ENCODE measurements at places on chromosomes 4 and X.
A peak's percentile ranks its signal among the peaks of the same experiment; 100 is the strongest.

GRCh38 chr4:109592367-109592766 lies 32.3 kb downstream of the MCUB start:
- no peak for DNase-seq

- DNase-seq: no peak
These were observed 11.0 kb downstream of the VEGFC start for GRCh38 chr4:176781739-176782100.

DNA sequence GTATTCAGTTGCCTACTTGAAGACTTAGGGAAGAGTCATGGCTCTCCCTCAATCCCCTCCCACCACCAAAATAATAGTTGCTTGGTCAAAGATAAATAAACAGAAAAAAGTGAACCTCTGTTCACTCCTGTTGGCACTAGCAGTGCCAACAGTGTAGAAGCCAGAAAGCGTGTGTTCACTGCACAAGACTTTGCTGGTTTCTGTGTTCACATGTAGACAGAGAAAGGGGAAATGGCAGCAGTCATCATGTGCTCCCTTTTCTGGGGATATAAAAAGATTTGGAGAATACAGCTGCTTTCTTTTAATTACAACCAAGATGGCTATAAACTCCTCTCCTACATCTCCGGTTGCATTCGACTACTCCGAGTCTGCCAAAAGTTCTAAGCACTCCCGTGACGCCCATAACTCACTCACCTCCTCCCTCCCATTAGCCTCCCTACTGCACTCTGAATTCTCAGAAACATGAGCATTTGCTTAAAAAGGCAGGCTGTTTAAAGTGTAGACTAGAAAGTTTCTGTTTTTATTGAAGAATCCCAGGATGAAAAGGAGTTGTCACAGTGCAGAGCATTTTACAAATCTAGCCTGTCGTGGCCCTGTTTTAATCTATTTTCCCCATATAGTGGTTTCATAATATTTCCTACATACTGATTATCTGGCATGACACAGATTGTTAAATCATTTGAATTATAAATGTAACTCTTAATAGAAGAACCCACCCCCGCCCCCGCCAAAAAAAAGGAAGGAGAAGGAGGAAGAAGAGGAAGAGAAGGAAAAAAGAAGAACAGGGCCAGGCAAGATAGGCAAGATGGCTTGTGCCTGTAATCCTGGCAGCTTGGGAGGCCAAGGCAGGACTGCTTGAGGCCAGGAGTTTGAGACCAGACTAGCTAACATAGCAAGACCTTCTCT lies 16.7 kb downstream of the LGI2 start:
- no peak for DNase-seq

DNA sequence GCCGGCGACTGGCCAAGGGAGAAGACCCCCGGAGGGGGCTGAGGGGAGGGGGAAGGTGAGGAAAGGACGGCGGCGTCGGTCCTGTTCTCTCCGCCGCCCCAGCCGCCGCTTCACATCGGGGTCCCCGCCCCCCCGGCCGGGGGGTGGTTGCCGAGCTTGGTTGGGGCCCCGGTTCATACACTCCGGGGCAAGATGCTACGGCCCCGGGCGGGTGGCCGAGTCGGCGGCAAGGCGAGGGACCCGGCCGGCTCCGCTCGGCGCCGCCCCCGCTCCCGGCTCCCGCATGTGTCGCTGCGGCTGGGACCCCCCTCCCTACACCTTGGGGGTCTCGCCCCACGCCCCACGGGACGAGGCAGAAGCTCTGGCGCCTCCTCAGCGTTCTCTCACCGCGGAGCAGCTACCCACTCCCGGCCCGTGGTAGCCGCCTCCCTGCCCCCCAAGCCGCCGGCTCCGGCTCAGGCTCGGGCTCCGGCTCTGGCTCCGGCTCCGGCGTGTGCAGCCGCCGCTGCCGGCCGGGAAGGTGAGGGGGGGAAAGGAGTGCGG lies 461 bp downstream of the FBXW7 start:
- DNase-seq: no peak

GRCh38 chr4:128335541-128335940 lies 47.9 kb upstream of the PGRMC2 start:
- DNase-seq: peak; percentile 12

GRCh38 chrX:130952266-130953043 lies 49.4 kb upstream of the ENOX2 start:
- DNase-seq: no peak

- DNase-seq: no peak
These were observed 182.4 kb downstream of the NR3C2 start for GRCh38 chr4:148259841-148260240.

- DNase-seq: peak; percentile 53
These were observed 91.0 kb upstream of the BCOR start for GRCh38 chrX:40188573-40189417.

DNA sequence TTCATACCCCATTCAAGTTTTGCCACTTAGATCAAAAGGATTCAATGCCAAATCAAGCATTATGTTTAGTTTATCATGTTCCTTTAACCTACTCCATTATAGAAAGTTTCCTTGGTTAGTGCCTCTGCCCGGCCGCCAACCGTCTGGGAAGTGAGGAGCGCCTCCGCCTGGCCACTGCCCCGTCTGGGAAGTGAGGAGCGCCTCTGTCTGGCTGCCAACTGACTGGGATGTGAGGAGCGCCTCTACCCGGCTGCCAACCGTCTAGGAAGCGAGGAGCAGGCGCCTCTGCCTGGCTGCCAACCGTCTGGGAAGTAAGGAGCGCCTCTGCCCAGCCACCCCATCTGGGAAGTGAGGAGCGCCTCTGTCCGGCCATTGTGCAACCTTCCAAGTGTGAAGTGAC lies 36.3 kb upstream of the PDGFRA start:
- no peak for DNase-seq

DNA sequence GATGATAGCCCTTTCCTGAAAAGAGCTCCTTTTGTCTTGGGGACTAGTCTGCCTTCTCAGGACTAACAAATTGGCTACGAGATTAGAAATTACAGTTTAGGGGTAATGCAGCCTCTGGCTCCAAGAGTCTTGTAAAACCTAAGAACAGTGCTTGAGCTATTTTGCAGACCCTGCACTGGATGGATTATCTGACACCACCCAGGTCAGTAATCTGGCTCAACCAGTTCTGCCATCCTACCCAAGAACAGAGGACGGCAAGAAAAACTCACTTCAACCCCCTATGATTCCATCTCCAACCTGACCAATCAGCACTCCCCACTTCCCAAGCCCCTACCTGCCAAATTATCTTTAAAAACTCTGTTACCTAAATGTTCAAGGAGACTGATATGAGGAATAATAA lies 225.1 kb downstream of the FAM47A start:
- DNase-seq: no peak

GRCh38 chr4:181957088-181957487 lies 286.1 kb upstream of the TENM3 start:
- peak; percentile 96 for DNase-seq

GRCh38 chr4:132982151-132982550 lies 166.9 kb upstream of the PCDH10 start:
- DNase-seq: no peak

DNA sequence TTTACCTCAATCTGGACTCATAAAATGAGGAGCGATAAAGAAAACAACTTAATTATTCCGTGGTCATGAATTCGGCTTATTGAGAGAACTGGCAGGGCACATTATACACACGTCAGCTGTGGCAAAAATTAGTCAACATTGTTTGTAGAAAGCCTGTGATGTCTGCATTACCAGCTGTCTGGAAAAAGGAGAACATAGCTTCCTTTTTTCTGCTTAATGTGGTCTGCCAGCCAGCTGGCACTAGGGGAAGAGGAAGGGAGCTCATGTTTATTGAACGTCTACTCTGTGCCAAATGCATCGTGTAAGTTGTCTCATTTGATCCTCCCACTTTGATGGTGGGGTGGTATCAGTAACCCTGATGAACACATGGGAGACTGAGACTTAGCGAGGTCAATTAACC lies 367.6 kb downstream of the ARHGAP24 start:
- DNase-seq: peak; percentile 57

DNA sequence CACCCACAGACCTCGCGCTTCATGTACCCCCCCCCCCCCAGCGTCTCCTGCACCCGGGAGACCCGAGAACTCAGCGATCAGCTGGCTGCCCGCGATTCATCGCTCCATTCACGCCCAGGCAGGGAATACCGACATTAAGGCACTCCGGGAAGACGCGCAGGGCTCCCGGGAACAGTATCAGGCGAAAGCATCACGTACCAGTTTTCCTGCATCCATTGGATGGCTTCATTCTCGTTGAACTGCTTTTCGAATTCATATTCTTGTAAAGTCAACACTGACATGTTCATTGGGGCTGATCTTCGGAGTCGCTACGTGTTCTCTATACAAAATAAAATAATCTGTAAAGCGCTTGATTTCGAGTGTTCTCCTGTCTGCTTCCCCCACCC lies 373 bp downstream of the ELOVL6 start:
- peak; percentile 25 for DNase-seq

- no peak for DNase-seq
These were observed 30.8 kb upstream of the FMR1NB start for GRCh38 chrX:147950352-147950751.

GRCh38 chr4:24664956-24665355 lies 80.6 kb upstream of the DHX15 start:
- DNase-seq: peak; percentile 92

GRCh38 chrX:8815460-8816065 lies 14.4 kb upstream of the FAM9A start:
- DNase-seq: peak; percentile 21

DNA sequence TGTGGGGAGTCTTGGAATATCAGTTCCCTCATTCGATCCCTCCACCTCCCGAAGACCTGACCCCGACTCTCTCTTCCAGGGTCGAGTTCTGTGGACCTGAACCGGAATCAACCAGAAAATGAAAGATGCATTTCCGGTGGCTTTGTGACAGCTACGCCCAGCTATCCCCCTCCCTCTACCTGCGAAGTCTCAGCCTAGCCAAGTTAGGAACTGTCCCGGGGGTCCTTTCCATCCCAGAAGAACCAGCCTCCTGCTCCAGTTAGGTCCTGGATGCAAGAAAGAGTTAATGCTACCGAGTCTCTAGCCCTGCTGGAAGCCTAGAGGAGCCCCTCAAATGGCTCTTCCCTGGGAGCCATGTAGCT lies 13.4 kb upstream of the ETDC start:
- DNase-seq: no peak
